NCI-H1105 treated with DMSO at 0.1 percent for 48 hours (cell line): ENCODE measurements at places on chromosomes 7 and 10.

DNA sequence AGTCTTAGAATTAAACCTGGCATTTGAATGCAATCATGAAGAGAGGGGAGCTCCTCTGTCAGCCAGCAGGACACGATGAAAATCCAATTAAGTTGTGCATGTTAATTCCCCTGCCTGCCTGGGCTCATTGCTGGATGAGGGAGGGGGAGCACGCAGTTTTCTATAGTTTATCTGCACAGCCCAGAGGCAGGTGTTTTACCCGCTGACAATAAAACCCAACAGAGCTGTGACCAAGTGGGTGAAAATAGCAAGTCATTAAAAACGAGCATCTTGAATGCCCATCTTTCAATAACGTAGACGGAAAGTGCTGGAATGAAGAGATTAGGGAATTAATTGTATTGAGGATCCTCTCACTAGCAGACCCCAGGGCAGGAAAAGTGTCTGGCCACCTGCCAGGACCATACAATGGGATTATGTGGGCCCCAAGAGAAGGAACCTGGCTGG lies 100.1 kb upstream of the FAM20C start:
- DNase-seq = peak; percentile 87

GRCh38 chr10:124025660-124026588 lies 67.5 kb downstream of the CHST15 start:
- DNase-seq = no peak

- no peak for DNase-seq
Measured at GRCh38 chr10:46234431-46235060, 52.3 kb upstream of the ANTXRL start.

GRCh38 chr10:95451150-95451549 lies 110.0 kb downstream of the SORBS1 start:
- DNase-seq = no peak

- no peak for DNase-seq
Measured at GRCh38 chr10:78436706-78437406, 403.2 kb downstream of the RPS24 start.

DNA sequence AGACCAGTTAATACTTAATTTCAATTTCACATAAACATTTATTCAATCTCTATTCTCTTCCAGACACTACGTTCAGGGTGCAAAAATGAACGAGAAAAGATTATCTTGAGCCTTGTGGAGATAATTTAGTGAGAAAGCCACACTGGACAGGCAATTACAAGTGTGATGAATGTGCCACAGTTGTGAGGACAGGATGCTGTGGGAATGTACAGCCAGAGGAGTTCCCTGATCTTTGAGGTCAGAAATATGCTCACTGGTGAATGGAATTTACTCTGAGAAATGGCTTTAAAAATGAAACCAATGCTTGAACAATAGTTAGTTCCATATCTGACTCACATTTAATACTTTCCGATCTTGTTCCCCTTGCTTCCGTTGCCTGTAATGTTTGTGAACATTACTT lies 864.8 kb downstream of the GATA3 start:
- DNase-seq = no peak
